ENCODE measurements at places on chromosomes 12 and 14.

DNA sequence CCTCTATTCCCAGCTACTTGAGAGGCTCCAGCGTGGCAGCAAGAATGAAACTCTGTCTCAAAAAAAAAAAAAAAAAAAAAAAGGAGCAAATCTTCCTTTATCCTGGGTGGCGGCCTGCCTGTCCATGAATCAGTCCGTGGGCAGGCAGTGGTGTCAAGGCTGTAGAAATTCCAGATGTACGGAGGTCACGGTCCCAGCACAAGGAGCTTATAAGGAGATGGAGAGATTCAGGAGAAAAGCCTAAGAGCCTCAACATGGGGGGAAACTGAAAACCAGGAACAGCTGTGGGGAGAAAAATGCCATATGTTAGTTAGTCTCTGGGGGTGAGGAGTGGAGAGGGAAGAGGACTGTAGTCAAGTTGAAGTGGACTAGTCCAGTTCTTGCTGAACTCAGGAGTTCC is 130.5 kb upstream of the CRY1 start:
- DNase-seq = no peak

- DNase-seq = no peak
Measured at GRCh38 chr14:100737526-100737925, 10.8 kb downstream of the DLK1 start.

DNA sequence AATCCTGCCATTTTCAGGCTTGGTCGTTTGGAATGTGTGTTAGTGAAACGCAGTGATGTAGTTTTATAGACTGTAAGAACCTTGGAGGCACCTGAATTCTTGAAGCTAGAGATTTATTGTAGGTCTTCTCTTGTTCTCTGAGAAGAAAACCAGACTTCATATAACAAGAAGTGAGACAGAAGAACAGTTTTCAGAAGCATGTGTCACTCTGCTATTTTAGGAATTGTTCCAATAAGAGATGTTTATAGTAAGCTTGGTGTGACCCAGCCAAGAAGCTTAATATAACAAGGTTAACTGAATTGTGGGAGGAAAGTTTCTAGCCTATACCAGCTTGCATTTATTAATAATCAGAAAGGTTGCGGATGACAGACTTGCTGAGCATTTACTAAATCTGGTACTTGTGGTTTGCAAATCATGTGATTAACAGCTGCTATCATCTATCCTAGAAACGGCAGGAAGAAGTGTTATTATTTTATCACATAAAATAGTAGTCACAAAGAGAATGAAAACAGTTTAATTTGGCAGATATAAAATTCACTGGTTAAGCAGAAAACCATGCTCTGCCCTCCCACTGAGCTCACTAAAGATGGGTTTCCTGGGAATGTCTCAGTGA is 49.2 kb upstream of the BCAT1 start:
- DNase-seq = no peak

DNA sequence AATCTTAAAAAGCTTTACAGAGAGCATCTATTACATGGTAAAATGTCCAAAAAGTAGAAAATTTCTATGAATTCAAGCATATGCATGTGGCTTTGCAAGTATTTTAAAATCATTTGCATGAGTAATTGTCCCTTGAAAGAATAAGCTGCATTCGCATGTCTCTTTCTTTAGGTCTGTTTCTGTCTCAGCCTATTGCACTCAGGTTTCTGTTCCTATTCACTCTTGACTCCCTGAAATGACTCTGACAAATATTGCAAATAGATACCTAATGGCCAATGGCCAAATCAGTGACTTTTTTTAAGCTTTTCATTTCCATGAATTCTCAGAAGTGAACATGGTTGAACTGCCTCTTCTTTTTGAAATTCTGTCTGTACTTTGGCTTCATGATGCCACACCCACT is 6.4 kb upstream of the TTC8 start:
- DNase-seq = no peak

DNA sequence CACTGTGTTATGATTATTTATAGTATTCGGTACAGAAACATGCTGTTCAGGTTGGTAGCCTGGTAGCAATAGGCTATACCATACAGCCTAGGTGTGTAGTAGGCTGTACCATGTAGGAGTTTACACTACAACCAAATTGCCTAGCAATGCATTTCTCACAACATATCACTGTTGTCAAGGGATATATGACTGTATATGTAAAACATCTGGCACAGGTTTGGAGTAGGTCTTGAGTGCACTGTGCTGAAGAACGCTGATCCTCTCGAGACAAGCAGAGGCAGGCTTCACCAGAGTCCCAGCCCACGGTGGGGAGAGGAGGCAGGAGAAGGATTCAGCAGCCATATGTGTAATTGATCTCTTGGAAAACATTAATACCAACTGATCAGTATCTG is 15.0 kb upstream of the TBX5 start:
- no peak for DNase-seq

DNA sequence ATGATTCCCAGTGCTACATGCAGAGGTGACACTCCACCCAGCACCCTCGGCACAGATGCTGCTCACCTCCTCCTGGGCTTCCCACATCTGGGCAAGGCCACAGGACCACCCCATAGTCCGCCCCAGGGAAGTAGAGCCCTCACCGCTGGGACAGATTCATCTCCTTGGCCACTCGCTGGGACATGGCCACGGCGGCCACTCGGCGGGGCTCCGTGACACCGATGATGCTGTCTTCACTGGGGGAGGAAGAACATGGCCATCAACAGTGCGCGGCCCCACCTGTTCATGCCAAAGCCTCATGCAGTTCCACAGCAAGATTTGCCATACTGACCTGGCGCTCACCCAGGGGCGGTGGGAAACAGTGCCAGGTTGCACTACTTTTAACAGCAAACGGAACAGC is 13.7 kb downstream of the DHX37 start:
- no peak for DNase-seq

DNA sequence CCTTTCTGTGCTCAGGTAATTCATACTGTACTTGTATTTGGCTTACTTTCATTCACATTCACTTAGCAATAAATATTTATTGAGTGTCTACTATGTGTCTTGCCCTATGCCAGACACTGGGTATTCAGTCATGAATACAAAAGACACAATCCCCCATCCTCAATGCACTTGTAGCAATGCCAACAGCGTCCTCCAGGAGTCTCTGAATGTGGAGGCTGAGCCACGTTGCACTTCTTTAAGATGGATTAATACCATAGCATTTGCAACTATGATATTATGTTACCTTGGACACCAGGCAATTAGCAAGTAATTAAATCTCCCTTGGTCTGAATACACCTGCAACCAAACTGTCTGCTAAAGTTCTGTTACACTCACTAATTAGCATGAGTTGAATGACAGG is 58.8 kb downstream of the OTX2 start:
- DNase-seq = no peak

DNA sequence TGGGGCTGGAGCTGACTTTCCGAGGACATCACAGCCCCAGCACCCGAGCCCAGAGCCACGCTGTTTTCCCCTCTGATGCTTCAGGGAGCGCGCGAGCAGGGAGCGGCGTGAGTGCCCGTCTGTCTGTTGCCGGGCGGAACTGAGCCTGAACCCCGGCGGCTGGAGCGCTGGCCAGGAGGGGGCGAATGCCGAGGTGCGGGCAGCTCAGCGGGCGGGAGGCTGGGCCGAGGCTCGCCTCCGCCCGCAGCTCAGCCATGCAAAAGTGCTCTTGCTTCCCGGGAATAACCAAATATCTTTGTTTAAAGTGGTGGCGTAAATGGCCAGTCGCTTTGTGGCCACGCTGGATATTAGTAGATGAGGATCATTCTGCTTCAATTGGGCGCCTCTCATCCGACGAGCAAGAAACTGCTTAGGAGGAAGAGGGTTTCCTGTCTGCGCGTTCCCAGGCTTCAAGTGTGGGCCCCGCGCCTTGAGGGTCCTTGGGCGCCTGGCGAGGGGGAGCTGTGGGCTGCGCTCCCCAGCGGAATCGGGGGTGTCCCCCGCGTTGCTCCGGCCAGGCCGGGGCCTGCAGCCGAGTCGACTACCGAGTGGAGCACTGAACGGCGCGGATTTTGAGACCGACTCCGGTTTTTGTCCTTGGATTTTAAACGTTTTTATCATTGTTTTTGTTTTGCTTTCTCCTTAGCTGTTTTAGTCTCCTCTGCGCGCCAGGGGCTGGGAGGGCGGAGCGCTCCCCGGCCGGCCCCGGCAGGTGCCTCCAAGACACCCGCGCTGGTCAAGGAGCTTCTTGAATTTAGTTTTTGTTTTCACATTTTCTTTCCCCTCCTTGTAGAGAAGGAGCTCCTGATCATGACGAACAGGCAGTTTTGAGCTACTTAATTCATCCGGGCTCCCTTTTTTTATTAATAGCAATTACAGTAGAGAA is 831 bp upstream of the NKX2-1 start:
- DNase-seq = no peak

DNA sequence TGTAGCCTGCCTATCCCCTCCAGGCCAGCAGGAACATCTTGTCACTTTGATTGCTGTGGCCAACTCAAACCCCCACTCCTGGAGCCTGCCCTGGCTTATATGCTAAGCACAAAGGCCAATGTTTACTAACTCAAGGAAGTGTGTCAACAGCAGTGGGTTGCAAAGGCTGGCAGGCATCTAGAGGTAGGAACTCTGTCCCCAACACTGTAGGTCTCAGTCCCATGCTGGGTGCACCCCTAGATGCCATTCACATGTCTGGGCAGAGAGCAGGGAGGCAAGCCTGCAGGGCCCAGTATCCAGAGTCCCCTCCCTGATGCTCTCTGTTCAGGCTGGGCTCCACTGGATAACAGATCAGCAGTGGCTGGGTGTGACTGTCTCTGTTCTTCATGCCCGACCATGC is 1.6 kb upstream of the HPD start:
- peak; percentile 46 for DNase-seq

DNA sequence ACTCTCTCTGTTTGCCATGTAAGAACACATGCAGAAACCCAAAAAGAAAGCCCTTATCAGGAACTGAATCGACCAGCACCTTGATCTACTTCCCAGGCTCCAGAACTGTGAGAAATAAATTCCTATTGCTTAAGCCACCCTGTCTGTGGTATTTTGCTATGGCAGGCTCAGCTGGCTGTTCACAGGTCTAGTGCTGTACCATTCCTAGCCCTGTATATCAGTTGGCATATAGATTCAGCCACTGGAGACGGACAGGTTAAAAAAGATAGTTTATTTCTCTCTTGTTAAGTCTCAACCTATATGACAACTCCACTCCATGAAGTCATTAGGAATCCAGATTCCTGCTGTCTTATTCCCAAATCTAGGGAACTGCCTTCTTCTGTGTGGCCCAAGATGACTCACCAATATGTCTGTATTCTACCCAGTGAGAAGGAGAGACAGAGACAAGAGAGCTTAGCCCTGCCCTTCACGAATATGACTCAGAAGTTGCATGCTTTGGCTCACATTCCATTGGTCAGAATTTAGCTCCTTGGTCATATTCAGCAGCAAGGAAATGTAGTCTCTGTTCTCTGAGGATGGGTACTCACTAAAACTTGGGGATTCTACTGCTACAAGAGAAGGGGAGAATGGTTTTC is 57.0 kb downstream of the PLEKHG7 start:
- DNase-seq = no peak

DNA sequence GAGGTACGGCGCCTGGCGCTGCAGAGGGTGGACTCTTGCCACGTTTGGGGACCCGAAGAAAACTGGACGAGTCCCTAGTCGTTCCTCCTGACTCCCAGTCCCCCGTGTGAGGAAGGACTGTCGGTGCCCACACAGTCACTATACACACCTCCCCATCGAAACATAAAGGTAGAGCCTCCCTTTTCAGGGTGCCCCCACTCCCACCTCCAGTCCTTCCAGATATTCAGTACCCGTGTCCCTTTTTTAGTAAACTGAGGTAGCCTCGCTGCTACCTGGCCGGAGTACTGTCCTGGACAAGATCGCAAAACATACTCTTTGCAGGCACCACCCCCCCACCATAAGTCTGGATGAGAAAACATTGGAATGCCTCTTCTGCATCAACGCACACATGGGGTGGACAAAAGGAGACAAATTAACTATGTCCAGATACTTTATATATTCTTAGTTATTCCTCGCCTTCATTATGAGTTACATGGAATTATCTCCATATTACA is 610 bp upstream of the KMT2D start:
- no peak for DNase-seq

DNA sequence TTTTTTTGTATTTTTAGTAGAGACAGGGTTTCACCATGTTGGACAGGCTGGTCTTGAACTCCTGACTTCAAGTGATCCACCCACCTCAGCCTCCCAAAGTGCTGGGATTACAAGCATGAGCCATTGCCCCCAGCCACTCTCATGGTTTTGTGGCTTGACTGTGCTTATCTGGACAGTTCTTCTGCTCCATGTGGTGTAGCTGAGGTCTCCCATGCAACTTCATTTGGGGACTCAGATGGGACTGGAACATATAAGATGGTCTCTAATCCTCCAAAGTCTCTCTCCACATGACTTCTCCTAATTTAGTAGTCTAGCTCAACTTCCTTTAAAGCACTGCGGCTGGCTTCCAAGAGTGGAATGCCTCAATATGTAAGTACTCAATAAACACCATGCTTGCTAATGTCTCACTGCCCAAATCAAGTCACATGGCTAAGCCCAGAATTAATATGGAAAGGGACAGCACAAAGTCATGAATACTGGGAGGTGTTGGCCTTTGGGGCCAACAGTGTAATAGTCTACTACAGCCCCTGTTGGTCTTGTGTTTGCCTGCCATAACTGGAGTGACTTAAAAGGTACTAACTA is 7.4 kb downstream of the INHBC start:
- DNase-seq = no peak

DNA sequence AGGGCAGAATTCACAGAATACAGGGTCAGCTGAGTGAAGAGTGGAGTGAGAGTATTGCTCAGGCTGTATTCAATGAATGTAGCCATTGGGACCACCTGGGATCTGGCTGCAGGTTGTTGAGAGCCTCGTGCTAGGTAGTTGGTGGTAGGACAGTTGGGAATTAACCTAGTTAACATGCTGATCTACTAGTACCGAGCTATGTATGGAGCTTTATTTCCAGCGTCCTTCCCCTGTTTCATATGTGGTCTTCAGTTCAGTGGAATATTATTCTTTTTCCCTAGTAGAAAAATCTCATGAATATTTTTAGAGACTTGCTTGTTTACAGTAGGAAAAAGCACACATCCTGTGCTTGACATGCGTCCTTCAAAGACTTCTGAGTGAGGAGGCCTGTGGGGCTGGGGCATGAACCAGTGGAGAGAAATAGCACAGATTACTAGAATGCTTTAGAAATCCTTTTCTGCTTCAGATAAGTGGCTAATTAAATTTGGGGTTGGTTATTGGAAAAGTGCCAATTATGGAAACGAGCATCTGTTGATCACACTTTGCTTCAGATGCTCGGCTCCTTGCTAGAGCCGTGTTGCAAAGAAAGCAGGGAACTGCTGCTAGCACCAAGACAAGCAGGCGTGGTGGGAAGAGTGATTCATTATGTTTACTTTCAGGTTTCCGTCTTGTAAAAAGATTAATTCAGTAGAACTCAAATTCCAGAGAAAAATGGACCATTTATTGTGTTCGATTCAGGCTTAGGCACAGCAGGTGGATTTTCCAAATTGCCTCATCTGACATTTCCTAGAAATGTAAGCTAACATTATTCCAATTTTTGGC is 53.6 kb downstream of the ARF6 start:
- DNase-seq = no peak

- DNase-seq = no peak
Measured at GRCh38 chr12:97535582-97535981, 73.0 kb downstream of the RMST start.

DNA sequence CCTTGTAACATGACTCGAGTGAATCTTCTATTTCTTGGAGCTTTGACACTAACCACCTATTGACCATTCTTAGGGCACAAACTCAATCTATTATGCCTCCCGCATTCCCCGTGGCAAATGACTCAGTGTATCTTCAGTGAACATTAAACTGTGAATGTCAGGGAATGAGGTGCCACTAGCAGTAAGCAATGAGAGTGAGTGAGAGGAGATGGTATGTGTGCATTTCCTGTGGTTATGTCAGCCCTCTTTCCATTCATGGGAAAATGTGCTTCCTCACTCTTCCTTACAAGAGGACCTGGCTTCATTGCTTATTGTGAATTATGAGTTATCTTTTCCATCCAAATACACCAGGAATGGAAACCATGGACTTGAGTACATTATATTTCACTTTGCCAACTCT is 229.2 kb downstream of the EMP1 start:
- no peak for DNase-seq
